Stimulated activated CD8-positive, alpha-beta memory T cell treated with anti-CD3 and anti-CD28 coated beads, Interleukin-15, amount 100 ng/mL, for 24 hours (primary cell): ENCODE measurements at places on chromosomes 3 and 15.
A peak's percentile ranks its signal among the peaks of the same experiment; 100 is the strongest.

DNA sequence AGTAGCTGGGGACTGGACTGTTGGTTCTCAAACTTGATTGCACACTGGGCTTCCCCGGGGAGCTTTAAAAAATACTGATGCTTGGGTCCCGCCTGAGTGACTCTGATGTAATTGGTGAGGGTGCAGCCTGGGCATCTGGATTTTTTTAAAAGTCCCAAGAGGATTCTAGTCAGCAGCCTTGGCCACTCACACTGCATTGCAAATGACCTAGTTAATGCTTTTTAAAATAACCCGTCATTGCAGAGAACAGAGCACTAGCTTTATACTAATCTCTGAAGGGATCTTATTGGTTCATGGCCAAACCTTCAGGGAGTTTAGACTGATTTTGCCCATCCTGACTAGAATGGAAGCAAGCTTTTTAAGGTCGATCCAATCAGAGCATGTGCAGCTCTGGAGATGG, 310.6 kb upstream of the PROK2 start:
- no peak for DNase-seq

- DNase-seq: no peak
Observed at GRCh38 chr3:63240381-63240902, 37.7 kb upstream of the SYNPR start.

DNA sequence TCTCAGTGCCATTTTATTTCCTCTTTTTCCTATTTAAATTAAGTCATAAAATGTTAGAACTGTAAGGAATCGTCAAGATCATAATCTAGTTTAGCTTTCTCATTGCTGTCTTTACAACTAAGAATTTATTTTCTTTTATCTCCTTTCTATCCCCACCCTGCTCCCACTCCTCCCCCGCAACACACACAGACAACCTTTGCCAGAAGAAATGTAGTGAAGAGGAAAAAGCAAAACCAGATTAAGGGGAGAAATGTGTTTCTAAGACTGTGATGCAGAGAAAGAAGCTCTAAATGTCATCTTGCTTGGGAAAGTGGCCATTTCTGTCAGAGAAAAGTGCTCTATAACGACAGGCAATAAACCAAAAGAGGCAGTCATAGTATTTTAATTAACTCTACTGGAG, 78.3 kb upstream of the MLF1 start:
- DNase-seq: no peak

GRCh38 chr3:32143849-32144757, 37.7 kb downstream of the GPD1L start:
- DNase-seq: no peak

GRCh38 chr15:77393471-77393840, 26.4 kb downstream of the PEAK1 start:
- no peak for DNase-seq

- DNase-seq: no peak
Observed at GRCh38 chr15:96363707-96364106, 33.2 kb downstream of the NR2F2 start.

- DNase-seq: peak; percentile 37
Observed at GRCh38 chr3:184540777-184541681, 20.6 kb upstream of the EPHB3 start.

DNA sequence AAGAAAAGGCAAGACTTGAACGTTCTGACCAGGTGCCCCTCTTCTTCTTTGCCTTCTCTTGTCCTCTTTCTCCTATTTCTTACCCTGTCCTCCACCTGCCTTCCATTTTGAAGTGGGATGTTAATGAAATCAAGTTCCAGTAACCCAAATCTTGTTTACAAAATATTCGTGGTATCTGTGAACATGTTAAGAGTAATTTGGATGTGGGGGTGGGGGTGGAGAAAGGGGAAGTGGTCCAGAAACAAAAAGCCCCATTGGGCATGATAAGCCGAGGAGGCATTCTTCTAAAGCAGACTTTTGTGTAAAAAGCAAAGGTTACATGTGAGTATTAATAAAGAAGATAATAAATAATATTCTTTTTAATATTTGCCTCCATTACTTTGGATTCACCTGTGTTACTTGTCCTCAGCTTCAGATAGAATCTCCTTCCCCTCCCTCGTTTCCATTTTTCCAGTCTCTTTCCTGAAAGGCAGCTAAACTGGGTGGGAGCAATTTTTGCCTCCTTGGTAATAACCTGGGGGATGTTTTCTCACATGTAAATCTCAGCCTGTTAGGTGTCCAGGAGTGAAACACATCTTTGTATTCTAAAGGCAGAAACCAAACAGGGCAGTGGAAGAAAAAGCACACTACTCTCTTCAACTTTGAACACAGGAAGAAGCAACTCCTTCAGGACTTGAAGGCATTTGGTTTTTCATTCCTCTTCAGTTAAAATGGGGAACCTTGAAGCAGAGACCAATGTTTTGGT, 3.2 kb downstream of the CHST2 start:
- no peak for DNase-seq

DNA sequence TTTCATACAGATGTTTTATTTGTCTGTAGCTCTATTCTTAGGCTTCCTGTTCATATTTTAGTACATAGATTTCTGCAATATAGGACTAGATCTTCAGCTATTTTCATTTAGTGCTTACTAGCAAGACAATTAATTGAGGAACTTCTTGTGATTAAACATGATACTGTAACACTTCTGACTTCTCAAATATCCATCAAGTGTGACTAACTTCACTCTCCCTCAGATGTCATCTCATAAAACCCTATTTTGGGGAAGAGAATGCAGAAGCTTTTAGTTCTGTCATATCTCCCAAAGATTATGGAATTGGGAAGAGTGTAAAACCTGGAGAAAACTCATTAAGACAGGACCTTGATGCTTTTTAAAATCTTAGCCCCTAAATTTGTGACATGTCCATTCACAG, 28.6 kb upstream of the GOLIM4 start:
- DNase-seq: no peak

- DNase-seq: no peak
Observed at GRCh38 chr3:11037241-11037873, 44.8 kb downstream of the SLC6A1 start.

DNA sequence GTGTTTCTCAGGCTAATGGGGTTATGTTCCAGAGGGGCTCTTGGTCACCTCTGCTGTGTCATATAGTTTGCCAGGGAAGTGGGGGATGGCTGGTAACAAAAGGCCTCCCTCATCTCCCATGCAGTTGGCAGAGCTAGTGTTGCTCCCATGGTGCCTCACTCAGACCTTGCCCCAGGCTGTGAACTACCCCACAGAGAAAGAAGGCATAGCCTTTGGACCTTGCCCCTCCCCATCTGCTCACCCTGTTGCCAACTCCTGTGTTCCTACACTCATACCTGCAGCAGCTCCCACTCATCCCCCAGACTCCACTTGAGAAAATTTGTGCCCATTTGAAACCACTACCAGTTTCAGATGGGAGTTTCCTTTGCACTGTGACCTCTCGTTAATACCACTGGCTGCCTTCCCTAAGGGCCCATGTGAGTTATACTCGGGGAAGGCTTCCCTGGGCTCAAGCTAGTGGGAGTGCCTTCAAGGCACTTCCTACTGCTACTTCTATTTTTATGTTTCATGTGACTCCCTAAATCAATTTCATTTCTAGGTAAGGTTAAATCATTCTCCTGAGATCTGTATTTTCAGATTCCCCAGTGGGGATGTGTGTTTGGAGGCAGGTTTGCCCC, 25.3 kb upstream of the COPB2 start:
- no peak for DNase-seq

DNA sequence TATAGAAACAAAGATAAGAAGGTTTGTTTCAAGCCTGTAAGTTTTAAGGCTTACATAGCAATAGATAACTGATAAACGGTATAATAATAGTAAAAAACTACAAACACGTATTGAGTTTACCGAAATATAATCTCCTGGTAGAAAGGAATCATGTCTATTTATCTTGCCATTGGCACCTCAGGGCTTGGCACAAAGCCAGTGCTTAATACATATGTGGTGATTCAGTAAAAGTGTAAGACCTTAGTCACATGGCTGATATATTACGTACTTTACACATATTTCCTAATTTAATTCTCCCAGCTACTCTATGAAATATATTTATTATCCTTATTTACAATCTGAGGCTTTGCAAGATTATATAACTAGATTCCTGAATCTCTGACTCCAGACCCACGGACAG, 32.0 kb upstream of the SLCO3A1 start:
- DNase-seq: no peak

- DNase-seq: no peak
Observed at GRCh38 chr15:55977231-55977630, 16.2 kb downstream of the NEDD4 start.

GRCh38 chr3:196585044-196585757, 16.7 kb downstream of the FBXO45 start:
- no peak for DNase-seq

DNA sequence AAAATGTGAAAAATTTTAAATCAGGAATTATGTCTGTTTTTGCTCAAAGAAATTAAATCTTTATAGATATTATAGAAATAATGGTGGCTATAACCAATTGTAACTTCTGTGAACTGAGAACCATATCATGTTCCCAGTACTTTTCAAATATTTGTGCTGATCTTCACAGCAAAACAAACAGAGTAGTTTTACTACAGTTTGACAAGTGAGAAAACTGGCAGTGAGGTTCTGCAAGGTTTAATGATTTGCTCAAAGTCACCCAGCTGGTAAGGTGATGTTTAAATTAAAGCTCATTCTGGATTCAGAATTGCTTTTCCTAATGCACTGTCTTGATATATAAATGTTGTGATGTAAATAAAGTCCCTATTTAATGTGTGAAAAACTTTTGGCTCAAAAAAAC, 22.0 kb upstream of the SPTSSB start:
- no peak for DNase-seq

DNA sequence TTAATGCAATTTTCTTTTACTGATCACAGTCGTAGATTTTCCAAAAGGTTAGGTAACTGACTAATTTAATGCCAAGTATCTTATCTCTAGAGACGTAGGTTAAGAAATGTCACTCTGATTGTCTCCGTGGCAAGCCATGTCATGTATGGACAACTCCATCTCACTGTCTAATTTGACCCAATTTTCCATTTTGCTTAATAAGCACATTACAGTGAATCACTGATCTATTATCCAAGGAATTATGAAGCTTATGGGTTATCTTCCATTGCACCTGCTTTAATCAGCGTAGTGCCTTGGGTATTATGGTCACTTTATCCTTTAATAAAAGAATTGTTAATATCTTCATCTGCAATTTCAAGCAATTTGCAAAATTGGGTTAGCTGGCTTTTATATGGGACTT, 557.4 kb upstream of the ROBO2 start:
- no peak for DNase-seq

DNA sequence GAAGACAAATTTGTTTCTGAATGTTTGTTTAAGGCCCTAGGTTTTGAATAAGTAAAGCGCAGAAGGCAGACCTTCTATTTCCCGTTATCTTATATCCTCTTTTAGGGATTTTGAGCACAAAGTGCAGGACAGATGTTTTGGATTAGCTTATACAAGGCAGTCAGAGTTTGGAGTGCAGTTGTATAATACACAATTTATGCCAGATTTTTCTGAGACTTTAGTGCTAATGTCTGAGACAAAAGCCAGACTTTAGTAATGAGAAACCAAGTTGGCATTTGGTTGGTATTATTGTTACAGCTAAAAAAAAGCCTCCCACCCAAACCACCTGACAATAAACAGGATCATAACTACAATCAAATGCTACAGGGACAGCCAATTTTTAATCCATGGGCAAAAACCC, 309.9 kb upstream of the SATB1 start:
- DNase-seq: no peak

DNA sequence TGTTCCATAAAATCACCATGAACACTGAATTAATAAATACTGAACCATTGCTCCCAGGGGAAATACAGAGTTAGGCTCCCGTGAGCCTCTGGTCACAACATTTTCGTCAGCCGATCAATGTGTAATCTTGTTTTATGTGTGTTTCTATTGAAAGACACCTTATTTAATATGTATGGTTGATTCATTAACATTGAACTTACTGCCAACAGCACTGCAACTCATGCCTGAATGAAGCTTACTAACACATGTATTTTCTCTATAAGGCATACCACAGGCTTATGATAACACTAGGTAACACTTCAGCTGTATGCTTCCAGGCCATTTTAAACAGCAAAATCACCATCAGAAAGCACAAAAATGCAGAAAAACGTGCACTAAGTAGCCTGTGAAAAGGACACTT, 9.1 kb upstream of the REC114 start:
- no peak for DNase-seq

- DNase-seq: no peak
Observed at GRCh38 chr3:55692957-55693558, 206.0 kb upstream of the WNT5A start.

- DNase-seq: no peak
Observed at GRCh38 chr3:43994657-43995546, 246.8 kb upstream of the TOPAZ1 start.

- no peak for DNase-seq
Observed at GRCh38 chr15:64461721-64462162, 1.4 kb downstream of the ZNF609 start.

DNA sequence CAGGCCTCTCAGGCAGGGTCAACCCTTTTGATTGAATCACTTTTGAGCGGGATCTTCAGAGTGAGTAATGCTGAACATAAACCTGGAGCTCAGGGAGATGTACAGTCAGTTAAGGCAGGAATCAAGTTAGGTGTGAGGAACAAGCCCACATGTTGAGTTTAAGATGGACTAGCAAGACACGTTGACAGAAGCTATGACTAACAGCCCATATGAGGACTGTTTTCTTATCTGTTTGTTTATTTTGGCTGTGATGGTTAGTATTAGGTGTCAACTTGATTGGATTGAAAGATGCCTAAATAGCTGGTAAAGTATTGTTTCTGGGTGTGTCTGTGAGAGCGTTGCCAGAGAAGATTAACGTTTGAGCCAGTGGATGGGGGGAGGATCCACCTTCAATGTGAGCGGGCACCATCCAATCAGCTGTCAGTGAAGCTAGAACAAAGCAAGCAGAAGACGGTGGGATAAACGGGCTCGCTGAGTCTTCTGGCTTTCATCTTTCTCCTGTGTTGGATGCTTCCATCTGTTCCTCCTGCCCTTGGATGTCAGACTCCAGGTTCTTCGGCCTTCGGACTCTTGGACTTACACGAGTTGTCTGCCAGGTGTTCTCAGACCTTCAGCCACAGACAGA, 232.3 kb upstream of the STAC start:
- no peak for DNase-seq

- no peak for DNase-seq
Observed at GRCh38 chr15:44250566-44251205, 37.8 kb upstream of the GOLM2 start.

DNA sequence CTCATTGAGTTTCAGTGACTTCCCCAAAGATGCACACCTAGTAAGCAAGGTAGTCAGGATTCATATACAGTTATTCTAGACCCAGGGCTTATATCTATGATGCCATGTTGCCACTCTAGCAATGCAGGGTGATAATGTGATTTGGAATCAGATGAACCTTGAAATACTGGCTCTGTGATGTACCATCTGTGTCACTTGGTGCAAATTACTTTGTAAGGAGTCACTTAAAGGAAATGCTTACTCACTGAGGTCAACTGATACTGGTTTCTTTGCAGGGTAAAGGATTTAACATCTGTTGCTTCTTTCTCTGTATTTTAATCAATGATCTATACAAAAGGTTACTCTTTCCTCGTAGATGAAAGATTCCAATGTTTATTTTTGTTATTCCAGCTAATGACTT, 10.8 kb downstream of the ASB14 start:
- no peak for DNase-seq
